ENCODE measurements at places on chromosomes 12 and 14. TPM values are rescaled to one million over a fixed set of nuclear protein-coding genes. Genes with fewer than 3 reads are reported as not detected.

GARIN6 gene
- total RNA-seq, result not detected

CEBPE gene
- total RNA-seq, result not detected

ACSM4 gene
- not detected for total RNA-seq

GNB3 gene
- total RNA-seq, result 0.96 TPM

PRKD1 gene
- total RNA-seq, result 3.1 TPM

DIO2 gene
- 0.41 TPM for total RNA-seq

ACACB gene
- total RNA-seq, result 66.3 TPM

SLC6A13 gene
- total RNA-seq, result not detected

FOXG1 gene
- total RNA-seq, result not detected

DHRS2 gene
- 0.34 TPM for total RNA-seq

RNASE3 gene
- not detected for total RNA-seq

LMO3 gene
- total RNA-seq, result 131 TPM

METTL3 gene
- total RNA-seq, result 33.8 TPM

Measured in mucosa of descending colon (tissue), 3 donors.